ENCODE measurements at places on chromosomes 3 and 15.

- no peak for DNase-seq
Observed at GRCh38 chr15:40500568-40501330, 30.0 kb downstream of the CHST14 start.

DNA sequence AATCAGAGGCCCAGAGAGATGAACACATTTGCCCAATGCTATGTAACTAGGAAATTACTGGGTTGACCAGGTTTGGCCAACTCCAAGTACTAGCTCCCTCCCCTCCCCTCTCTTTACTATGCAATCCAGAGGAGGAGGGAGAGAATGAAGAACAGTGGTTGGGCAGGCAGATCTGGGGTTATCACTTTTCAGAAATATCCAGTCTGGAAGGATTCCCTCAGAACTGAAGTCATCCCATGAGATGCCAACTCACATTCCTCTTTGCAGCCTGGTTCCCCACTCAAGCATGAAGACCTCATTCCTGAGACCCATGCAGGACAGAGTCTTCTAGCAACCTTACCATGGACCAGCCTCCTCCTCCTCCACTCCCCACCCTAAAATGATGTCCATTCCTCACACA lies 201.1 kb downstream of the TLE3 start:
- DNase-seq: no peak

DNA sequence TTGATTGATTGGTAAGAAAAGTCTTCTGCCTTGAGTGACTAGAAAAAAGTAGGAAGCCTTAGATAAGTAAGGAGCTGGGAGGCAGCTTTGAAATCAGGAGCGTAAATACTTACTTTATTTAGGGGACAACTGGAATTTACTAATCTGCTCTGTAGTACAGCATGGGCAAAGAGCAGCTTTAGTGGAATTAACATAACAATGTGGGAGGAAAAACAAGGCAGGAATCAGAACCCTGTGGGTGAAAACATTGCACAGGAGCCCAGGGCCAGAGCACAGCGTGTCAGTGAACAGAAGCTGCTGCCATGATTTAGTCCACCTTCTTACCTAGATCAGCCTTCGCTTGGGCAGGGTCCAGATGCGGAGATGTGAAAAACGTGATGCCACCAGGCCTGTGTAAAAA lies 14.6 kb downstream of the FMN1 start:
- DNase-seq: no peak

DNA sequence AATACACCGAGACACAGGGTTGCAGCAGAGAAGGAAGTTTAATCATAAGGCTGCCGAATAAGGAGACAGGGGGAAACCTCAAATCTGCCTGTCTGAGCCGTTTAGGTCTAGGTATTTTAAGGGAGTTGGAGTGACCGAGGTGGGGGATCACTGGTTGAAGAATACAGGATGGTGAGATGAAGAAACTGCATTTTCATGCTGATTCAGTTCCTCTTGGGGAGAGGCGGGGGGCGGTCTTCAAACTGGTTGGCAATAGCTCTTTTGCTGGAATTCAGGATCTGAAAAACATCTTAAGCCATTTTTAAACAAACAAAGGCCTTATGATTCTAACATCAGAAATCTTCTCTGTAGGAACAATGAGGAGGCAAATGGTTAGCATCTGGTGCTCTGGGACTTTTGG lies 699.5 kb upstream of the CFAP20DC start:
- DNase-seq: no peak

DNA sequence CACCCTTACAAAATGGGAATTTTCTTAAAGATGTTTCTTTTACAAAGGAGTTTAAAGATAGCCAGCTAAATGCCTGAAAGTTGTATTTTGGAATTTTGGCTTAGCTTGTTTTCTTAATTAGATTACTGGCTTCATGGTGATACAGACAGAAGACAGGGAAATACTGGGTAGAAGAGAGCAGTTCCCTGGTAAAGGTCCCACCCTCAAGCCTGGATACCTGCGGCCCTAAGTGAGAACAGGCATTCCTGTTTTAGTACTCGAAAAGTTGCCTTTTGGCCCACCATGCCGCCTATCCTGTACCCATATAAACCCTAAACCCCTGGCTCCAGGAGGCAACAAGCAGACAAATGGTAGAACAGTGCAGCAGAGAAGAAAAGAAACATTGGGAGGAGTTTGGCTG lies 29.4 kb downstream of the SETMAR start:
- no peak for DNase-seq

DNA sequence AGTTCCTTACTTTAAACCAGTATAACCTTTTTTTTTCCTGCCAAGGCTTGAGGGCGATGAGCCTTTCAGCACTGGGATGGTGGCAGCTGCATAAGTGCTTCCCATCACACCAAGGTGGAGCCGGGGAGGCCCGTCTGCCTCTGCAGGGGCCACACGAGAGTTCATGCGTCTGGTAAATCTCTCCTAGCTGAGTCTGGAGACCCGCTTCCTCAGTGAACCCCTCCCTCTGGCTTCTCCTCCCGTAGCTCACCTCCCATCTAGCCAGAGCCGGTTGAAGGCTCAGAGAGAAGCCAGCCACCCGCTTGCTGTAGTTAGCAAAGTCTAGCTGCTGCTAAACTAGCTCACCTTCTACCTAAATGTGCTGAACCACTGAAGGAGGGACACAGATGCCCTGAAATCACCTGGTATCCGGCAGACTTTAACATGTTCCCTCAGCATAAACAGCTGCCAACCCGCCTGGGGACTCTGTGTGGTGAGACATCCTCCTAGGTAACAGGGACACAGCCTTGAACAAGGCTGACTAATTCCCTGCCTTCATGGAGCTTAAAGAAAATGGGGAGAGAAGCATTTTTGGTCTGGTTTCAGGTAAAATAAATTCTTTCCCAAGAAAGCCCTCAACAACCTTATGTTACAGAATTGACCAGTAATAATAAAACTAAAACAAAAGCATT lies 42.9 kb downstream of the RLBP1 start:
- no peak for DNase-seq

DNA sequence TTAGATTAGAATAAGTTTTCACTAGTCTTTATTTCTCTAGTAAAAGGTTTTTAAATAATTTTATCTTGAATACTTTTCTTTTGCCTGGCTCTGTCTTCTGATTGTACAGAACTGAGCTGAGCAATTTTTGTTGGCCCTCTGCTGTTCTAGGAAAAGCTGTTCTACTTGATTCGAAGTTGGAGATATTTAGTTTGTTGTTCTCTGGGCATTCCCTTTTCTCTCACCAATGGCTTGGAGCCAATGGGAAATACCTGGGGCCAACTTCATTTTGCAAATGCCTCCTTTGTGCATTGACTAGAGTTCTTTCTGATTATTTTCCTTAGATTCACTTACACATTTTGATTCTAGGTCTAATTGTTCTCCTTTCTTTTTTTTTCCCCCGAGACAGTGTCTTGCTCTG lies 16.5 kb downstream of the ABHD5 start:
- no peak for DNase-seq

- no peak for DNase-seq
Observed at GRCh38 chr3:169781209-169781855, 8.1 kb downstream of the MYNN start.

DNA sequence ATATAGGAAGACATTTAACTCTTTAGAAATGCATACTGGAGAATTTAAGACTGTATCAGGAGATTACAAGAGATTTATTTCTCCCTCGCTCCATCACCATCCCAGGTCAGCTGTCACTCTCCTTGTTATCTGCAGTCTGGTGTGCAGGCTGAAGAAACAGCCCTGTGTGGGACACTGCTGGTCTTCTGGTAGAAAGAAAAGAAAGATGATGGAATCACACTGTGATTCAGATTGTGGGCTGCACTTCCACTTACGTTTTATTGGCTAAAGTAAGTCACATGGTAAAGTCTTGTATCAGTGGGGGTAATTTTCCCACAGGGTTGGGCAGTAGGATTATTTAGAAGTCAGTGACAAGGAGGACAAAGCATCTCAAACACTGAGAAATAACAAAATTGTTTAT lies 18.1 kb upstream of the ATP1B3 start:
- DNase-seq: no peak

- DNase-seq: no peak
Observed at GRCh38 chr3:15616053-15616452, 14.5 kb downstream of the BTD start.

DNA sequence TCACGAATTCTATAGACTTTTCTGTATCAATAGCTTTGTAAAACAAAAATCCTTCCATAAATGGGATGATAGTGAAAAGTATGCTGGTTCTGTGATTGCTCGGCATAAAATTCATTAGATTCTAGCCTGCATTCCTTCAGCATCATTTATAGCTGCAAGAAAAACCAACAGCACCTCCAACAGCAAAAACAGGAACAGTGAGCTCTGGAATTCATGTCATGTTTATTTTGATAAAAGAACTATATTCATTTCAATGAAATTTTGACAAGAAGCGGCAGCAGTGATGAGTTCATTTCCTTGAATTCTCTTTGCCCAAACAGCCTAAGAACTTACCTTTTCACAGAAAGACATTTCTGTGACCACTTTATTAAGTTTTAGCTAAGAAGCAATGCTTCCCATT lies 515.2 kb upstream of the CCDC54 start:
- DNase-seq: no peak
